CD8-positive, alpha-beta memory T cell (primary cell): ENCODE measurements at places on chromosomes 6 and 20. TPM values are rescaled to one million over a fixed set of nuclear protein-coding genes. Genes with fewer than 3 reads are reported as not detected.

DNA sequence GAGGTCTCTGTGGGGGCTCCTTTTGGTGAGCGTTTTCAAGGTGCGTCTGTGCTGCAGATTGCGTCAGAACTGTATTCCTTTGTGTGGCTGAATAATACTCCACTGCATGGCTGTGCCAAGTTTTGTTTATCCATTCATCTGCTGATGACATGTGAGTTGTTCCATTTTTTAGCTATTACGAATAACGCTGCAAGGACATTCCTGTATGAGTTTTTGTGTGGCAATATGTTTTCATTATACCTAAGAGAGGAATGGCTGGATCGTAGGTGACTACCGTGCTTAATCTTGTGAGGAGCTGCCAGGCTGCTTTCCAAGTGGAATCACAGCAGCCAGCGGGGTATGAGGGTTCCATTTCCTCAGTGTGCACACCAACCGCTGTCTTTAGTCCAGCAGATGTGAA, 1.1 kb upstream of the DACT2 start:
- no peaks in the 10 kb centered on the region for H3K27me3 ChIP-seq
- H3K27ac ChIP-seq = no peak overlapping the region
- H3K4me3 ChIP-seq = no peak overlapping the region
- no peaks in the 10 kb centered on the region for H3K36me3 ChIP-seq
- no peaks in the 10 kb centered on the region for H3K4me1 ChIP-seq
- no peak for DNase-seq

DNA sequence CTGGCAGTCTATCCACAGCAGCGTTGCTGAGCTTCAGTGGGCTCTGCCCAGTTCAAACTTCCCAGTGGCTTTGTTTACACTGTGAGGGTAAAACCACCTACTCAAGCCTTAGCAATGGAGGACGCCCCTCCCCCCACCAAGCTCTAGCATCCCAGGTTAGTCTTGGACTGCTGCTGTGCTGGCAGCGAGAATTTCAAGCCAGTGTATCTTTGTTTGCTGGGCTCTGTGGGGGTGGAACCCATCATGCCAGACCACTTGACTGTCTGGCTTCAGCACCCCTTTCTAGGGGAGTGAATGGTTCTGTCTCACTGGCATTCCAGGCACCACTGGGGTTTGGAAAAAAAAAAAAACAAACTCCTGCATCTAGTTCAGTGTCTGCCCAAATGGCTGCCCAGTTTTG, 249.7 kb upstream of the SYNCRIP start:
- DNase-seq = no peak
- H3K4me1 ChIP-seq = no peaks in the 10 kb centered on the region
- no peak overlapping the region for H3K27ac ChIP-seq

DNA sequence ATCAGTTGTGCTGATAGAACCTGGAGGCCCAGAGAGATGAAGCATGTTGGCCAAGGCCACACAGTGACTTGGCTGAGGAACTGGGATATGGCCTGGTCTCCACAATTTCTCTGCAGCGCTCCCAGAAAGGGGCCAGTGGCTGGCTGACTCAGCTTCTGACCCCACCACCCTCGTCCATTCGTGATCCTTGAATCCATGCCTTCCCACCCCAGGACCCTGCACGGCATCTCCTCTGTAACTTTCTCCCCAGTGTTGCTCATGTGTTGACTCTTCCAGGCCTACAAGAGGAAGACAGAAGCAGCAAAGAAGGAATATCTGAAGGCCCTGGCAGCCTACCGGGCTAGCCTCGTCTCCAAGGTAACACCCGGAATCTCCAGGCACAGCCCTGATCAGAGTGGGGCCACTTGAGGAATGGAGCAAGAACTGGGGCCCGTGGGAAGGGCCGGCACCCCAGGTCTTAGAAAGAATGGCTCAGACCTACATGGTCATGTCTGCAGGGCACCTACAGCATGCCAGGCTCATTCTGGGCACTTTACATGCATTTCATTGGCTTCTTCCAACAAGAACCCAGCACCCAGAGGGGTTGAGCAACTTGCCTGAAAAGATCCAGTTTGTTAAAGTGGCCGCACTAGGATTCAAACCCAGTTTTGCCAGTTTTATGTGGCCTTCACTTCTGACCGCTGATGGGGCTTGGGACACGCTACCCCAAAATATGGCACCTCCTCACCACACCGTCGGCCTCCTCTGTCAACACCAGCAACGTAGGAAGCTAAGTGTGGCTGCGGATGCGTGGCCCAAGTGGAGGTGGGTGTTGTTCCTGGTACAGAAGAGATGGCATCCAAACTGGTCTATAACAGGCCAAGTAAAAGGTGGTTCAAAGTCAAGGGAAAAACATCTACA, 122.2 kb downstream of the JPH2 start:
- H3K4me1 ChIP-seq = peaks cover 35% of the 10 kb centered on the region
- H3K27ac ChIP-seq = no peak overlapping the region
- no peaks in the 10 kb centered on the region for H3K36me3 ChIP-seq
- H3K27me3 ChIP-seq = no peaks in the 10 kb centered on the region
- DNase-seq = no peak

GRCh38 chr6:43506667-43507471, 3.3 kb downstream of the LRRC73 start:
- no peak overlapping the region for H3K27ac ChIP-seq
- peaks cover 14% of the 10 kb centered on the region for H3K4me1 ChIP-seq
- H3K27me3 ChIP-seq = peaks cover 10% of the 10 kb centered on the region
- peaks cover 15% of the 10 kb centered on the region for H3K36me3 ChIP-seq
- peak; percentile 73 for DNase-seq

- DNase-seq = no peak
- no peaks in the 10 kb centered on the region for H3K36me3 ChIP-seq
These were observed 21.6 kb downstream of the KIF16B start for GRCh38 chr20:16551607-16552006.

DNA sequence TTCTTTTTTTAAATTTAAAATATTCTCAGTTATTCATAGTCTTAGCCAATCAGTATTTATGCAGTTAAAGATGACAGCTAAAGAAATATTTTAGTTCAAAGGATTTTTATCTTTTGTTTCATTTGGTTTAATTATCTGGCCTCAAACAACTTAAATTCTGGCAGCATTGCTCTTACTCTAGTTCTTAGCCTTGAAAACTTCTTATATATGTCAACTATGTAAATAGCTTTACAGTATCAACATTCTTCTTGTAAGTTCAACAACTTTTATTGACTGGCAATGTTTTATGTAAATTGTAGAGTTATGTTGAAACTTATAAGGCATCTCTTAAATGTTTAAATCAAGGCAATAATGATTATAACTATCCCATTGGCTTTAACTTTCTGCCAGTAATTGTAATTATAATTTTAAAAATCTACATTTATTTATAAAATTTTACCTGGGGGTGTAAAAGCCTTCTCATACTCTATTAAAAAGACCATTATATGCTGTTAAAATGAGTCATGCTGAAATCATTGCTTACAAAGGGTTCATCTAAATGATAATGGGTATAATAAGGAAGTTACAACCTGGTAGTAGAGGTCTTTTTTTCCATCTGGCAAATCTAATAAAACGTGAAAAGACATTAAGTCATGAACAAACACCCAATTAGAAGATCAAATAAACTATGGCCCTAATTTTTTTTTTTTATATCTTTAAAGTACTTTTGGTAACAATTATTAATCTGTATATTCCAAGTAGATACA, 45.8 kb upstream of the FAM184A start:
- no peaks in the 10 kb centered on the region for H3K27me3 ChIP-seq
- no peaks in the 10 kb centered on the region for H3K36me3 ChIP-seq
- H3K27ac ChIP-seq = no peak overlapping the region

DNA sequence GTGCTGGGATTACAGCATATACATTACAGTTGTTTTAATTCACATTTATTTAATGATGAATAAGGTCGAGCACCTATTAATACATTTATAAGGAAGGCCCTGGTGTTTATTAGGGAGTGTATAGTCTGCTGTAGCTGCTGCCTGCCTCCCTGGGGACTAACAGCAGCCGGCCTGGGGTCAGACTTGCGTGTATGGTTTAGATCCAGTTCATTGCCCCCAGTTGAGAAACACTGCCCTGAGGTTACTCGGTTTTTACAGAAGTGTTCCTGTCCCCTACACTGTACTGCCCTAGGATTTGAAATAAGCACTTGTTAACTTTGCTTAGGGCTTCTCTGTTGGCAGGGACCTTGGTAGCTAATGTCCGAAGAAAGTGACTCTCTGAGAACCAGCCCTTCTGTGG, 4.0 kb downstream of the TTPAL start:
- H3K4me1 ChIP-seq = peaks cover 15% of the 10 kb centered on the region
- no peak overlapping the region for H3K27ac ChIP-seq
- DNase-seq = no peak
- peaks cover 8% of the 10 kb centered on the region for H3K36me3 ChIP-seq

DNA sequence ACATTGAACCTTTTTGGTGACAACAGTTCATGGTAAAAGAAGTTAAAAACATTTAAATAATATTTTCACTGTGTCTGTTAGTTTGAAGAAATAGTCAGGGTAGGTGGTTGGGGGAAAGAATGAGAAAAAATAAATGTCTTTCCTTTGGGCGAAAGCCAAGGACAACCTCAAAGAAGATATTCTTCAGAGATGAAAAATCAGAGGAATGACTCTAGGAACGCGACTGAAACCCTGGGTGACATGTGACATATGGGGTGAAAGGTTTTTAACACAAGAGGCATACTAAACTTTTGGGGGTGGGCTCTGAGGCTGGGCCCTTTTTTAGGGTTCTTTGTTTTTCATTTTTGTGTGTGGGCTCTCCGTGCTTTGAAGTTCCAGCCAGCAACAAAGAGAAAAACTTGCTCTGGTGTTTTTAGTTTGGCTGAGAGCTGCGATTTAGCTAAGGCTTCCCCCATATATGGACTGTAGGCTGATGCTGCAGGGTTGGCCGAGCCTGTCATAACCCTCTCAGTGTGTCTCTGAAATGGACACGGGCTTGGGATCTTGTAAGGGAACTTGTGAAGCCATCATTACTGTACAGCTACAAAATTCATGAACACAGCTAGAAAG, 610.1 kb upstream of the ARID1B start:
- no peaks in the 10 kb centered on the region for H3K4me1 ChIP-seq
- no peaks in the 10 kb centered on the region for H3K36me3 ChIP-seq
- H3K27ac ChIP-seq = no peak overlapping the region
- H3K4me3 ChIP-seq = no peak overlapping the region
- no peaks in the 10 kb centered on the region for H3K27me3 ChIP-seq

GRCh38 chr20:10786678-10787077, 112.9 kb upstream of the JAG1 start:
- no peaks in the 10 kb centered on the region for H3K4me1 ChIP-seq
- DNase-seq = no peak
- no peak overlapping the region for H3K27ac ChIP-seq
- no peaks in the 10 kb centered on the region for H3K36me3 ChIP-seq
- no peak overlapping the region for H3K4me3 ChIP-seq

DNA sequence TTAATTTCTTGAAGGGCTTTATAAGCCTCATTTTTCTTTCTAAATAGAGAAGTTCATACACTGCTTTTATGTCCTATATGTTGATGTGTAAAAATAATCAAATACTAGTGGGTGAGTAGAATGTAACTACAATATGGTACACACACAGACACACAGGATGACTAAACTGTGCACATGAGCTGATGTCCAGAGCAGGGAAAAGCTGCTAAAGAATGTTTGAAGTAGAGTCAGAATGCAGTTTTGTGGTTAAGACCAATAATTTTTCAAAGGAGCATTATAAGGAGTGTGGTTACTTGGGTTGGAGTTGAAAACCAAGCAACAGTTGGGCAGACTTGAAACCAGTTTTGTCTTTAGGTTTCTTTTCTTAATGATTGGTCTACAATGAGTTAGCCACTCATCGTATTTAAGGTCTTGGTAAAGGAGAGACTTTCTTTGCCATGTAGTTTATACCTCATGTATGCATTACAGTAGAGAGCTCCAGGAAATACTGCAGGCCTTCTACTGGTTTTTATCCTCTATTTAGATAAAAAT, 196.6 kb downstream of the ESR1 start:
- H3K27ac ChIP-seq = no peak overlapping the region
- H3K27me3 ChIP-seq = no peaks in the 10 kb centered on the region
- no peaks in the 10 kb centered on the region for H3K36me3 ChIP-seq
- no peak for DNase-seq

- no peaks in the 10 kb centered on the region for H3K4me1 ChIP-seq
- no peak for DNase-seq
- peaks cover 3% of the 10 kb centered on the region for H3K27me3 ChIP-seq
- H3K4me3 ChIP-seq = no peak overlapping the region
These were observed 192.2 kb upstream of the LRFN2 start for GRCh38 chr6:40779409-40779808.

DNA sequence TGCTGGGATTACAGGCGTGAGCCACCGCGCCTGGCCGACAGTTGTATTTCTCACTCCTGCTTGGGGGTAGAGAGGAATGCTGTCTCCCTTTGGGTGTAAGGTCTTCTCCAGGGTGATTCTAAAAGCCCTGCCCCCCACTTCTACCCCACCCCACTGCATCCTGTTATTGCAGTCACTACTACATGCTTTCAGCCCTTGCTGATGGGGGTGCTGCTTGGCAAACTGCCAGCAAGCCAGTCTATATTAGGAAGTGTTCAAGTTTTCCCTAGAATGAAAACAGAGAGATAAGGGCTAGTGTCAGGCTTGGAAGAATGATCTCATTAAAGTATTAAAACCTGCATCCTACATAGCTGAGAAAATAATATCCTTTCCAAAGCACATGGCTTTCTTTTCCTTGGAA, 31.3 kb downstream of the TTI1 start:
- no peak overlapping the region for H3K27ac ChIP-seq
- H3K4me3 ChIP-seq = no peak overlapping the region
- no peaks in the 10 kb centered on the region for H3K27me3 ChIP-seq
- no peak for DNase-seq
- peaks cover 38% of the 10 kb centered on the region for H3K36me3 ChIP-seq
- H3K4me1 ChIP-seq = peaks cover 5% of the 10 kb centered on the region

DNA sequence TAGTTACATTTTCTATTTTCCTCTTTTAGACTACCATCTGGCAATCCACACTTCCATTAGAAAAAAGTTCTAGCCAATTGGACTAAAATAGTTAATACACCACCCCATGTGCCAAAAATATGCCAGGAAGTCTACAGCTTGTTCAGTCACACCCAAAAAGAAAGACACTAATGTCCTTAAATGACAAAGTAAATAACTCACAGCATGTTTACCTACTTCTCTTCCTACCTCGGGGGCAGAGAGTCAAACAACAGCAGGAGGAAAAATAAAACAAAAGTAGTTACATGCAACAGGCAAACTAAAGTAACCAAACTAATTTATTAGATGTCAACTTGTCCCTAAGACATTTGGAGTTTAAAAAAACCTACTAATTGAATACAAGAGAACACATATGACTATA, 57.0 kb downstream of the UBE3D start:
- H3K4me1 ChIP-seq = peaks cover 3% of the 10 kb centered on the region
- H3K27ac ChIP-seq = no peak overlapping the region
- no peaks in the 10 kb centered on the region for H3K36me3 ChIP-seq
- no peaks in the 10 kb centered on the region for H3K27me3 ChIP-seq
- no peak overlapping the region for H3K4me3 ChIP-seq

Gene AGER
- not detected for polyA plus RNA-seq

Gene DPPA5
- not detected for polyA plus RNA-seq

Gene DSTN
- 135 TPM for polyA plus RNA-seq

Gene HLA-F
- polyA plus RNA-seq = 500 TPM

Gene REM1
- not detected for polyA plus RNA-seq

Gene RIMS4
- polyA plus RNA-seq = not detected

Gene SLC4A11
- 0.46 TPM for polyA plus RNA-seq

Gene NHLRC1
- 0.81 TPM for polyA plus RNA-seq

Gene LY86
- 2.4 TPM for polyA plus RNA-seq

Gene CDH4
- 0.22 TPM for polyA plus RNA-seq

Gene ARID1B
- polyA plus RNA-seq = 19.1 TPM

Gene RHAG
- not detected for polyA plus RNA-seq
